Suppressor macrophage (primary cell): ENCODE measurements at places on chromosomes 5 and 9.

DNA sequence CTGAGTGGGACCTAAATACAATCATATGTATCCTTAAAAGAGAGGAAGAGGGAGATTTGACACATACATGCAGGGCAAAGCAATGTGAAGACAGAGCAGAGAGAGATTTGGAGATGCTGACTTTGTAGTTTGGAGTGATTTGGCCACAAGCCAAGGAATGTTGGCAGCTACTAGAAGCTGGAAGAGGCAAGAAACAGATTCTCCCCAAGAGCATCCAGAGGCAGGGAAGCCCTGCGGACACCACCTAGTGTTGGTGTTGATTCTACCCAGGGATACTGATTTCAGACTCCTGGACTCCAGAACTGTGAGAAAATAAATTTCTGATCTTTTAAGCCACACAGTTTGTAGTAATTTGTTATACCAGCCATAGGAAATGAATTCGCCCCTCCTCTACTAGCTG lies 64.9 kb upstream of the OSMR start:
- DNase-seq = no peak

DNA sequence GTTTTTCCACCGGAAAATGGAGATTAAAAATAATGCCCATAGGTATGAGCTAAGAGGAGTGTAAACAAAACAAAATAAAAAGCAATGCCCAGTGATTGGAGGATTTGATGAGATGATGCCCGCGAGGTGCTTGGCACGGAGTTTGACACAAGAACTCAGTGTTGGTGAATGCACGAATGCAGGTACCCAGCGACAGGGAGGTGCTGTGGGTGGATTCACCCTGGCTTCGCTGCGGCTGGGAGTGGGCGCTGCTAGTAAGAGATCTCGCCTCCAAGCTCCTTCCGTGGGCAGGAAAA lies 526 bp upstream of the STXBP1 start:
- no peak for DNase-seq

DNA sequence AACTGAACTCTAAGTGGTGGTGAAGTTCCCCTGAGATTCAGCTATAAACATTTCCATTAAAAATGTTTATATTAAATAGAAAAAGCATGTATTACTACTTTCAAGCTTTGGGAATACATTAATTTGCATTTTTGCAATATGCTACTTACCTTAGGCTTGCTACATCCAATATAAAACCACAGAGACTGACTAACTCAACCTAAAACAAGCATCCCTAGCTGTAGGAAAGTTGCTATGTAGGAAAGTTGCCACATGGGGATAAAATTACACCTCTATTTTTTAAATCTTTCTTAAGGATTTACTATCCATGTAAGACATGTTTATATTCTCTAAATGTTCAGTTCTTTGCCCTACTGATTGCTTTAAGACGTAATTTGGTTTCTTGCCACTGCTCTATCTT lies 12.8 kb downstream of the SCAMP1 start:
- no peak for DNase-seq

- no peak for DNase-seq
These were observed 705 bp upstream of the SLC6A3 start for GRCh38 chr5:1445689-1446601.

DNA sequence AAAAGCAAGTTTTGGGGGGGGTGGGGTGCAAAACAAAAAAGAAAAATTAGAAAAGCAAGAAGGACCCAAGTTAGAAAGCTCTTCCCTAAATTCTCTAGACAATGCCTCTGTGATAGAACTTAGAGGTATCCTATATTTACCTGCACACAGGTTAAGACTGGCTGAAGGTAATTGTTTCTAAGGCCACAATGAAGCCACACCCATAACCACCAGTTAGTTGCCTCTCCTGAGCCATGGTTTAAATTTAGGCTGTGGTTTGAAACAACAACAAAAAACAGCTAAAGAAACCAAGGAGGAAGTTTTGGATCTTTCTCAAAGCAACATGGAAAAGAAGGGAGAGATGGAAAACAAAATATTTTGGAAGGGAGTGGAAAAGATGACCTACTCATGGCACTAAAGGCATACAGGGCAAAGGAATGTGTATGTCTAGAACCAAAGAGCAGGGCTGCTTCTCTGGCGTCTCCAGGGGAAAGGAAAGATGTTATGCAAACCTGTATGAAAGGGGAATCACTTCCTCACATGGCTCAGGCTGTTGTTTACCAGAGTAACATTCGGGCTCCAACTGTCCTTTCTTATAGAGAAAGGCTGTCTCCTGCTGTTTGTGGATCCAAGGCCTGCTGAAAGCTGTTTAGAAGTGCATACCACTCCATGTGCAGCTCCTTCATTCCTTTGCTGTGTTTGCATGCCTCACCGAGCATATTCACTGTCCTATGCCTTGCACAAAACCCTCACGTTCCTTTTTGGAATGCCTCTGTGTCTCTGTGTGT lies 408.9 kb upstream of the MPDZ start:
- no peak for DNase-seq

GRCh38 chr9:133683586-133684120 lies 47.5 kb downstream of the DBH start:
- DNase-seq = no peak

DNA sequence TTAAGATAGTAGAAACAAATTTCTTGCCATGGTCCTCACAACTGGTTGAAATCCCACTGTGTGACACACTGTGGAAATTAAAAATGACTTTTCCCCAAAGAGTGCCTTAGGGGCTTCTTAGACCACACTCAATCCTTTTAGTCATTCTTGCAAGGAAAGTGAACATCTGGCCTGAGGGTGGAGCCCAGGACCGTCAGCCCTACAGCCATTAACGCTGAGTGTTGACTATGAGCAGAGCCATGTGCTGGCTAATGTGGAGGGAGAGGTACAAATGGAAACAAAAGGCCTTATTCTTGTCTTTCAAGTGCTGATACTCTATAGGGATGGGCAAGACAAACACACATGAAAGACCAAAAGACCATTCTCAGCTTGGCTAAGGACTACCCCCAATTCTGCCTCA lies 456.5 kb downstream of the ZSWIM6 start:
- DNase-seq = no peak

DNA sequence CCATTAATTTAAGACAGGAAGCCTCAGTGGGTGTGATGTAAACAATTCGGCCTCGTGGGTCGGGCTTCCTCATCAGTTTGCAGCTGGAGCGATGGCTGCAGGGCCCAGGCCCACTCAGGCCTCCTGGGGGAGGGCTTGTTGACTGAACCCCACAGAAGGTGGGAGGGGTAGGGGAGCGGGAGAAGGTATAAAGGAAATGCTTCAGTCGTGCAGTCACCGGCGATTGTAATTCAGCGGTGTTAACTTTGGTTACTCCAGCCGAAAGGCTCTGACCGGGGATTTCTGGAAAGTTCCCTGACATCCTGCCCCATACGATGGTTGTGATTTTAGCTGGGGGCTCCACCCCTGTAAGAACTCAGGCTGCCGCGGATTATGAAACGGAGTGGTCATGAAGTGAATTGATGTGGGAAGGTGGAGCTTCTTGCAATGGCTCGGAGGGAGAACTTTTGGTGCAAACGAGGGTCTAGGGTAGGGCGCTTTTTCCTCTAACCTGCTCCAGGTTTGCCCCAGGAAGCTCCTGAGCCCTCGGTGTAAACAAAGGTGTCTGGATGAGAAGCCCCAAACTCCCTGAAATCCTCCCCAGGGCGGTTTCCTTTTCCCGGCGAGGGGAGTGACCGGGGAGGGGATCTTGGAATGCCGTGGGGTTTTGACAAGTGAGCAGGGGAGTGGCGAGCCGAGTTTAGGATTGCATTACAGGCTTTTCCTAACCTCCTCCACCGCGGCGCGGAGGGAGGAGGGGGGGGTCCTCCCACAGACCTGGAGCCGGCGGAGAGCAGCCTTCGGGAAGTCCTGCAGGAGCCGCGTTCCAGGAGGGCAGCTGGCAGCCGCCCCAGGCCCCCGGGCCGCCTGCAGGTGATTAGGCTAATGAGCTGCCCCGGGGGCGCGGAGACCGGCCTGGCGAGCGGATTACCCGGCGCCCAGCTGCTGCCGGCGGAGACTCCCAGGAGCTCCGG lies 215.5 kb downstream of the PDZD2 start:
- DNase-seq = peak; percentile 22

- DNase-seq = no peak
These were observed 650.5 kb downstream of the ACTL7B start for GRCh38 chr9:108205276-108205675.

DNA sequence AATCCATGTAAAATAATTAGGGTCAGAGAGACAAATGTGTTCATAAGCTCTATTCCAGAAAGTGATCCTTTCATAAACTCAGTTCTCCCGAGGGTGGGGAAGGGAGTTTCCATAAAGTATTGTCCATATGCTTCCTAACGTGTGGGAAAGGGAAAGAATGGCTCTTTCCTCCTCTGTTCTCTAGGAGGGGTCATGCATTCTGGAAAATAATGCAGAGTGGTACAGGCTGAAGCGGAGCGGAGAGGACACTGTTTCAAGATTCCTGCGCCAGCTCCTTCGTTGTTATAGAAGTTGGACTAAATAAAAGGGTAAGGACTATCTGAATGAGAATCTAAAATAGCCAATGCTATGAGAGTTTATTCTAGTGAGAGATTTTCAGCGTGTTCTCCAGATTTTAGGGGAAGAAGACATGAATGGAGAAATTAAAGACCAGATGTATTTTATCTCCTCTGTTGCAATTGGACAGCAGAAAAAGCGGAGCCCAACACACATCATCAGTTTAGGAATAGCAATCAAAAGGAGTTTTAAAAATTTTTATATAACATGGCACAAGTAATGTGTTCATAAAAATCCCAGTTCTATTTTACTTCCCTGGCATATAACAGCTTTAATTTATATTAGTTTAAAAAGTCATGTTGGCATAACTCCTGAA lies 166.9 kb upstream of the MPDZ start:
- no peak for DNase-seq

GRCh38 chr9:127923771-127924170 lies 6.8 kb downstream of the PIP5KL1 start:
- no peak for DNase-seq

DNA sequence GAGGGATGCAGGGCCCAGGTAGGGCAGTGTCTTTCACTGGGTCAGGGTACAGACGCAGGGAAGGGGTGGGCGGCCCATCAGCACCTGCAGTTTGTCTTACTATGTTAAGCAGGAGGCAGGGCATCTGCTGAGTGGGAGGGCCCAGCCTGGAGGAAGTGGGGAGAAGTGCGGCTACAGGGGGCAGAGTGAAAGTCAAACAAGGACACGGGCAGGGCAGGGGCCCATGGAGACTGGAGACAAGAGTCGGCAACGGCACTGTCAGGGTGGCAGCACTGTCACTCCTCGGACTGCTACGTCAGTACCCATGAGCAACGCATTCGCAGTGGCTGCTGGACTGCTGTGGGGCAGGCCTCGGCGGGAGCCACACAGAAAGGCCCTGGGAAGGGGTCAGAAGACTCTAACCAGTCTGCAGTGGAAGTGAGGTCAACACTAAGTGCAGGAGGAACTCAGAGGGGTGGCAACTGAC lies 19.7 kb downstream of the CAMSAP1 start:
- DNase-seq = peak; percentile 76

- DNase-seq = no peak
These were observed 194.4 kb downstream of the IZUMO3 start for GRCh38 chr9:24351258-24351657.

DNA sequence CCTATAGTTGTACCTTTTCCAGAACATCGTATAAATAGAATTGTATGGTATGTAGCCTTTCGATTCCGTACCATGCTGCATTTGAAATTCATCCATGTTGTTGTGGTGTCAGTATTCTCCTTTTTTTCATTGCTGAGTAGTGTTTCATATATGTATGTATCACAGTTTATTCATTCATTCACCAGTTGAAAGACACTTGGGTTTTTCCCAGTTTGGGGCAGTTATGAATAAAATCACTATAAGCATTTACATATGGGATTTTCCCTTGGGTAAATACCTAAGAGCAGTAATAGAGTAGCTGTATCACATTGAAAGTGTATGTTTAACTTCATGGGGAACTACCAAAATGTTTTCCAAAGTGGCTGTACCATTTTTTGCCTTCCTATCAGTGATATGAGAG lies 16.1 kb upstream of the FKTN start:
- DNase-seq = no peak

DNA sequence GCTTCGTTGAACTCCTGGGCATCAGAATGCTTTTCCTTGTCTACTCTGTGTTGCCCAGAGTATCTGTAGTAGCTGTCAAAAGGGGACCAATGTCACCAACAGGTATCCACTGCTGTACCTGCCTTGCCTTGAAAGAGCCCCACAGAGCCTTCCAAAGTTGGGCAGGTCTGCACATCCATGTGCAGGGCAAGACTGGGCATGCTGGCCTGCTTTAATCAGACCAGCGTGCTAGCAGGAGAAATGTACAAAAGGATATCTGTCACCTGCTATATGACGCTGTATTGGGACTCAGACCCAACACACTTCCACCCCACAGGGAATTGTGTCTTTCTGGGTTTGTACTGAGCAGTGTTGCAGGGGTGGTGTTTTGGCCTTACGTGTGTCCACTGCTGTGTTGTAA lies 11.9 kb downstream of the DELE1 start:
- no peak for DNase-seq

- no peak for DNase-seq
These were observed 17.7 kb downstream of the ANGPTL2 start for GRCh38 chr9:127104581-127105311.

DNA sequence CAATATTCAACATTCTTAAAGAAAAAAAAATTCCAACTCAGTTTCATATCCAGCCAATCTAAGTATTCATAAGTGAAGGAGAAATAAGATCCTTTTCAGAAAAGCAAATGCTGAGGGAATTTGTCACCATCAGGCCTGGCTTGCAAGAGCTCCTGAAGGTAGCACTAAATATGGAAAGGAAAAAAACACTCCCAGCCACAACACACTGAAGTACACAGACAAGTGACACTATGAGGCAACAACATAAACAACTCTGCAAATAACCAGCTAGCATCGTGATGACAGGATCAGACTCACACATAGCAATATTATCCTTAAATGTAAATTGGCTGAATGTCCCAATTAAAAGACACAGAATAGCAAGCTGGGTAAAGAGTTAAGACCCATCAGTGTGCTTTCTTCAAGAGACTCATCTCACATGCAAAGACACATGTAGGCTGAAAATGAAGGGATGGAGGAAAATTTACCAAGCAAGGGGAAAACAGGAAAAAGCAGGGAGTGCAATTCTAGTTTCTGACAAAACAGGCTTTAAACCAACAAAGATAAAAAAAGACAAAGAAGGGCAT lies 33.1 kb downstream of the ANKRD33B start:
- DNase-seq = no peak

DNA sequence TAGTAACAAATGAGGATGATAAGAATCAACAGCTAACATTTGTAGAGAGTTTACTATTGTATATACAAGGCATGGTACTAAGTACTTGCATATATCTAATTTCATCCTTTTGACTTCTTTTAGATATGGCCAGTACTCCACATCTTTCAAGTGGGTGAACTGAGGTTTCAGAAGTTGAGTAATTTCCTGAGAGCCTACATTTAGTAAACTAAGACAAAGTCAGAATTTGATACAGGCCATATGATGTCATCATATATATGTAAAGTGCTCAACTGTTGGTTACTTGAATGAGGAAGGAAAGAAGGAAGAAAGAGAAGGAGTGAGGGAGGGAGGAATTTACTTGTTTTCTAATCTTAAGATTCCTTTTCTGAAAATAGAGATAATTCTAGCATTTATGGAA lies 52.8 kb downstream of the GRIA1 start:
- DNase-seq = no peak

- DNase-seq = no peak
These were observed 59.4 kb downstream of the CXXC5 start for GRCh38 chr5:139707445-139708003.
